ENCODE measurements at places on chromosomes 3 and 15.
A peak's percentile ranks its signal among the peaks of the same experiment; 100 is the strongest.

- DNase-seq: no peak
These were observed 292.3 kb upstream of the STT3B start for GRCh38 chr3:31240466-31240865.

DNA sequence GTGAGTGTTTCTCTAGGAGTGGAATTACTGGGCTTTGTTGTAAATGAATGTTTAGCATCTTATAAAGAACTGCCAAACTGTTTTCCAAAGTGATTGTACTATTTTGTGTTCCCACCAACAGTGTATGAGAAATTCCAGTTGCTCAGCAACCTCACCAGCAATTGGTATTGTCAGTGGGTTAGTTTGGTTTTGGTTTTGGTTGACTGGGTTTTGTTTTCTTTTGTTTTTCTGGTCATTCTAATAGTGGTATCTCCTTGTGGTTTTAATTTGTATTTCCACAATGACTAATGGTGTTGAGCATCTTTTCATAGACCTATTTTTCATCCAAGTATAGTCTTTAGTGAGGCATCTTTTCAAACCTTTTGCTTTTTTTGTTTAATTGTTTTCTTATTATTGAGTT, 27.1 kb downstream of the FILIP1L start:
- DNase-seq: peak; percentile 27

DNA sequence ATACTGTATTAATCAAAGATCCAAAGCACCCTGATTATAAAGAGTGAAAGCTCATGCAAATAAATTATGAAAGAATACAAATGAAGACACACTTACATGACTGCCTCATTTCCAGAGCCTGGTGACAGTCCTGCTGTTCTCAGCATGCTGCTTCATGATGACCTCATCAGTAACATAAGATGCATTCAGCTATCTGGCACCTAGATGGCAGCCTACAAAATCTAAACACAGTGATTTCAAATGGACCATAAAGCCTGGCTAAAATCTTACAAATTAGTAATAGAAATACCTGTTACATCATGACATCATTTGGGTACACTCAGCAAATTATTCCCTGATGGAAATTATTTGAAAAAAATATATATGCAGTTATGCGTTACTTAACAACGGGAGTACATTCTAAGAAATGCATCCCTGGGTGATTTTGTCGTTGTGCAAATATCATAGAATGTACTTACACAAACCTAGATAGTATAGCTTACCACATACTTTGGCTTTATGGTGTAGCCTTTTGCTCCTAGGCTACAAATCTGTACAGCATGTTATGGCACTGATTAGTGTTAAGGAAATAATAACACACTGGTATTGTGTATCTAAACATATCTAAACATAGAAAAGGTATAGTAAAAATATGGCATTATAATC, 207.2 kb downstream of the EPHA3 start:
- DNase-seq: no peak

- DNase-seq: no peak
These were observed 123.3 kb upstream of the GRM7 start for GRCh38 chr3:6737630-6738029.

DNA sequence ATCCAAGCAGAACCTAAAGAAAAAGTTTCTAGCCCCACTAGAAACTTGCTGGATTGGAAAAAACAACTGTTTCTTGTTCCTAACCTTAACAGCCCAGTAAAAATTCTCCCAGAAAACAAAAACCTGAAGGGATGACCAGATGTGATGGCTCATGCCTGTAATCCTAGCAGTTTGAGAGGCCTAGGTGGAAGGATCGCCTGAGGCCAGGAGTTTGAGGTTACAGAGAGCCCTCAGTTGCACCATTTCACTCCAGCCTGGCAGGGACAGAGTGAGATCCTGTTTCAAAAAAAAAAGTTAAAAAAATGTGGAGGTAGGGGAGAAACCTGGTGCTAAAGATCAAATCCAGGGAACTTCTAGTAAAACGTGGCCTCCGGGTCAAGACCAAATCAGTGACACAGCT, 38.6 kb upstream of the RAF1 start:
- DNase-seq: no peak

DNA sequence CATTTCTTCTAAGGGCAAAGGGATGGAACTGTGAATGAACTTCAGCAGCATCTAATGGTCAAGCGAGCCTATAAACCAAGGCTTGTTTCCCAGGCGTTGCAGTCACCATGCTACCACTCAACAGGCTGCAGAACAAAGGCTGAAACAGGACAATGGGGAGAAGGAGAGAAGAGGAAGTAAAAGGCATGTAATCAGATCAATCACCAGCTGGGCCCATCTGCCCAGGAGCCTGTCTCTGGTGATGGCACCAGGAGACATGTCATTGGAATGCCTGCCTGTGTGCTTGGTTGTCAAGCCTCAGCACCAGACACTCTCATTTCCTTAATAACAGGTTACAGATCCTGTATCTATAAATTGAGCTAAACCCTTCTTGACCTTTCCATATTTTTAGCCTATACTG, 81.7 kb upstream of the UMPS start:
- DNase-seq: no peak

GRCh38 chr15:89002281-89002761, 85.9 kb upstream of the ABHD2 start:
- no peak for DNase-seq

GRCh38 chr3:115790759-115791158, 167.4 kb downstream of the GAP43 start:
- DNase-seq: peak; percentile 85

DNA sequence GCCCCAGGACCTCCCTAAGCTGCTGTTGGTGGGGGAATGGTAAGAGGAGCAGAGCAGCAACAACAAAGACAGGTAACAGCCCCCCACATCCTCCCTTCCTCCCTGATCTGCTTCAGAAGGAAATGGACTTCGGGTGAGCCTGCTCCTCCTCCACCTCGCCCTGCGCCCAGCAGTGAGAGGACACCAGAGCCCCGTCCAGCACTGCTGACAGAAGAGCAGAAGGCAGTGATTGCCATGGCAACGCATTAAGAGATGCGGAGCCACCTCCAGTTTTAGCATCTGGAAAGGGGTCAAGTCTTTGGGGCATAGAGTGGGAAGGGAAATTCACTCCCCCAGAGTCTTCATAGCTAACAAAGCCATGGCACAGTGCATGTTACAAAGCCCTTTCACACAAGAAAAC, 77.6 kb upstream of the HRH1 start:
- DNase-seq: no peak

DNA sequence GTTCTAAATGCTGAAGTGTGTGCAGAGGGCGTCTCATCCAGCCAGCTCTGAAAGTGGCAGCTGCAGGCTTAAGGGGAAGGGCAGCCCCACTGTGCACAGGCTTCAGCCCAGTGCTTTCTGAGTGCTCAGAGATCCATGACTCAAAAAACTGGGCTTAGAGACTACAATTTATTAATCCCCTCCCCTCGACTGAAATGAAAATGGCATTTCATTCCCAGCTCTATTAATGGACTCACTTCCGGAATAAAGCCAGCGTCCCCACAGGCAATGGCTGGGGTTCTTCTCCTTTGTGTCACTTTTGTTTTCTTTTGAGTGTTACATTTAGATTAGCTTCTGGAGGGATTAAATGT, 55.5 kb upstream of the PLXNA1 start:
- no peak for DNase-seq

GRCh38 chr15:29037997-29038705, 152.4 kb downstream of the APBA2 start:
- no peak for DNase-seq

DNA sequence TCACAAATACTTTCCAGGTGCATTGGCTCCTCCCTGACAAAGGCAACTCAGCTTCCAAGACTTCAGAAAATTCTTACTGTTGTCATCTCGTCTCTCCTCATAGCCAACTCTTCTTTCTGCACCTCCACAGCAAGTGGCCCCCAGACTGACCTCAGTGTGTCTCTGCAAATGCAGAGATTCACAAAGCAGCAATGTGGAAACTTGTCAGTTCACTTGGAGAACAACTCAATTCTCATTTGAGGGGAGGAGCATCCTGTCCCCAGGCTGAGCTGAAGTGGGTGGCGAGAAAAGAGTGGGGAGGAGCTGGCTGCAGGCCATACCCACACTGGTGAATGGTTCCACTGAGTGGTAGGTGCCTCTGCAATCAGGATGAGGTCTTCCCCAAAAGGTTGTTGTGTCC, 248.7 kb upstream of the IL12A start:
- no peak for DNase-seq

DNA sequence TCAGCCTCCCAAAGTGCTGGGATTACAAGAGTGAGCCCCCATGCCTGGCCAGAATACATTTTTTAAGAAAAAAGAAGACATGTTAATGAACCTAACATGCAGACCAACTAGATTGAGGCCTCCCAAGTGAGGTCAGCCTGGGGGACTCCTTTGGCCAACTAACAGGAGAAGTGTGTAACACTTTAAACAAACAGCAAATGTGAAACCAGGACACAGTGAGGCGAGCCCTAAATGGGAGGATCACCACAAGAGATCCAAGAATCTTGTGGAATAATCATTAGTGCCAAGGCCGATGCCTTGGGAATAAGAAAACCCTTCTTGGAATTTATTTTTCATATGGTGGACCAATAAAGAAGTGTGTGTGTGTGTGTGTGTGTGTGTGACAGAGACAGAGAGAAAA, 73.9 kb downstream of the ATP10A start:
- DNase-seq: no peak

DNA sequence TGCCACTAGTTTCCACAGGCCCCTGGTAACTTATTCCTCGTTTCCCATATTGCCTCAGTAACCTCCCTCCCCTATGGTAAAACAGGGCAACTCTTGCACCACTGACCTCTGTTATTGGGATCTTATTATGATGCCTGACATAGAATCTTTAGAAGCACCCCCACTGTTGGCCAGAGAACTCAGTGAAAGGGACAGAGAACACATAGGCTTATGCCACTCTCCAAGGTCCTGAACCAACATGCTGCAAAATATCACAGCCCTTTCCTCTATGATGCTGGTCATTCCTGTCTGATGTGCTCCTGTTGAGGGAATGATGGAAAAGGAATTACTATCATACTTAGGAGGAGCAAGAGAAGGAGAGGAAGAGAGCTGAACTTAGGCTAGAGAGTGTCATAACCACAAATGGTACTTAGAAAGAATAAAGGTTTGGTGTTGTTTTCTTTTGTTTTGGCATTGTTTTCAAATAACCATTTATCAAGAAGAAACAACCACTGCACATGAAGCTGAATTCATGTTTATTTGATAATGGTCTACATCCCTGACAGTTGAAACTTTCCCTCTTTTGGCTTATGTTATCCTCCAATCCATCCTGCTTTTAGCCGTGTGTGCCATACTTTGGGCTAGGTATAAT, 330.2 kb downstream of the EPHB1 start:
- DNase-seq: peak; percentile 14

DNA sequence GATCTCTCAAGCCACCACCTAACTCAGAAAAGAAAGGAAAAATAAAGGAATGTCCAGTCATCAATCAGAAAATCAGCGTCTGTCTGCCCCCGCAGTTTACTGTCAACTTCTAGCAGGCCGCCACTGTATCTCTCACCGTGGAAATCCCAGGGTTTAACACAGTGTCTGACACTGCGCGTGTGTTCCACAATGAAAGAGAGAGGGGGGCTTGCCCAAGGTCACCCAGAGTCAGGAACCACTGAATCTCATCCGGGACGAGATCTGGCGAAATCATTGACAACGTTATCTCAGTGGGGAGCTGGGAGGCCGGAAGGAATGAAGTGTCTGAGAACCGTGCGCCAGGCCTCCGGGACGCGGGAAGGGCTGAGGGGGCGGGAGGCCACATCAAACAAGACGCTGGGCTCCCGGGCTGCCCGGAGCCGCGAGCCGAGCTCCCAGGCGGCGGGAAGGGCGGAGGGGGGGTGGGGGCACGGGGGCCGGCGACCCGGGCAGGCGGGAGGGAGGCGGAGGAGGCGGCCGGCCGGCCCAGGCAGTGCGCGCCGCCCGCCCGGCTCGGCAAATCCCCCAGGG, 2.2 kb upstream of the HES1 start:
- DNase-seq: no peak

DNA sequence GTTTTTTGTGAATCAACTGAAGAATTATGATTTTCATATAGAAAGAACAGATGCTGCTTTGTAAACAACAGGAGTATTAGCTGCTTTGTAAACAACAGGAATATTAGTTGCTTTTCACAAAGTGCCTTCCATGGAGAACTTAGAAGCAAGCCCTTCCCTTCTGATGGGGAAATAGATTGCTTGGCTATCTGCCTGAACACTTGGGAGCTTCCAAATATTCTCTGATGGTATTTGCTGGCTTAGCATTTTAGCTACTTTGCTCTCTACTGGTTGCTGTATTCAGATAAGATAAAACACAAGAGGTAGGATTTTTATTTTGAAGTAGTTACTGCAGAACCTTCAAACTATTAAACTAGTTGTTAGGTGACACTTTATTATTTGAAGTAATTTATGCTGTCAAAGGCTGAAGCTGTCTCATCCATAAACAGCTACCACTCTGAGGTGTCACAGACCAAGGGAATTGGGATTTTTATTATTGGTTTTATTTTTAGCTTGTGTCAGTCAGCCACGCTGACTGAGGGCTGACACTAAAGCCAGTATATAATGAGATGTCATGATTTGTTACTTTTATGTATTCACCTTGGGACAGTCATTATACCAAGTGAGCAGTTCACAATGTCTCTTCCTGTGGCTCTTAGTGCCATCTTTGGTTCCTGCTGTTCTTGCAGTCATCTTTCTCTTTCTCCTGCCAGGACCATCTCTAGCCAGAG, 50.0 kb downstream of the ZIC1 start:
- DNase-seq: no peak

DNA sequence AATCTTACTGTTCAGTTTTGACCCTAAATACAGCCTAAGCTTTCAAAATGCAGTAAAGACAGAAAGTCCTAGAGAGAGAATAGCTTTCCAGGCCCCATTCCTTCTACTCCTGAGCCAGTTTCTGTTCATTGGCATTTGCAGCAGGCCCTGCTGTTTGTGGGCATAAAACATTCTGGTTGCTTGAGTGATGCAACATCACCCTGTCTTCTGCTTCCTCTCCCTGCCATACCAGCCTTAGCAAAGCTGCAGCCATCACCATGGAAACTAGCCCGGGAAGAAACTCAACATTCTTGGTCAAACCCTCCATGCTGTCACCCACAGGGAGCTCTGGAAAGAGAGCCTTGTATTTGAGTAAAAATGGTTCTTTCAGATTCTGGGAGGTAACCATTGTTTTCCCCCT, 325.7 kb downstream of the MAGI1 start:
- peak; percentile 7 for DNase-seq

DNA sequence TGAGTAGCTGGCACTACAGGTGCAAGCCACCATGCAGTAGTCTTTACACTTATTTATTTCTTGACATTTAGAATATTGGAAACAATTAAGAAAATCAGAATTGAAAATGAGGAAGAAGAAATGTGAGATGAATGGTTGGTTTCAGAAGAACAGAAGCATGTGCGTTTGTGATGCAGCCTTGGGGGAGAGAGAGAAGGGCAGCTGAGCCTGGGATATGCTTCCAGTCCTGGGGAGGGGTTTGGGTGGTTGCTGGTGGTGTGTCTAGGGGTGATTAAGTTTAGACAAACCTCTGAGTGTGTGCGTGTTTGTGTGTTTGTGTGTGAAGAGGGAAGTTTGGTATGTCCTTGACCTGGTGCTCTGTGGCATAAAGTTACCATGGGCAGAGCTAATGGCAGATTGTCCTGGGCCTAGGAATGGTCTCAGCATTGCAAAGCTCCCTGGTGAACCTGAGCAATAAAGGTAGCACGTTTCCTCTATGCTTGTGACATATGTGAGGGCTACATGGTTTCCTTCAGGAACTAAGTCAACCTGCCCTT, 35.6 kb downstream of the CTSH start:
- no peak for DNase-seq

GRCh38 chr3:99647081-99647480, 8.7 kb downstream of the COL8A1 start:
- no peak for DNase-seq

GRCh38 chr3:194739498-194740284, 54.0 kb downstream of the FAM43A start:
- DNase-seq: no peak

- no peak for DNase-seq
These were observed 132.3 kb upstream of the RASGRP1 start for GRCh38 chr15:38696790-38697495.

Data from amniotic stem cell (primary cell).